ENCODE measurements at places on chromosomes 13 and 19. TPM values are rescaled to one million over a fixed set of nuclear protein-coding genes. Genes with fewer than 3 reads are reported as not detected.
A peak's percentile ranks its signal among the peaks of the same experiment; 100 is the strongest.

DNA sequence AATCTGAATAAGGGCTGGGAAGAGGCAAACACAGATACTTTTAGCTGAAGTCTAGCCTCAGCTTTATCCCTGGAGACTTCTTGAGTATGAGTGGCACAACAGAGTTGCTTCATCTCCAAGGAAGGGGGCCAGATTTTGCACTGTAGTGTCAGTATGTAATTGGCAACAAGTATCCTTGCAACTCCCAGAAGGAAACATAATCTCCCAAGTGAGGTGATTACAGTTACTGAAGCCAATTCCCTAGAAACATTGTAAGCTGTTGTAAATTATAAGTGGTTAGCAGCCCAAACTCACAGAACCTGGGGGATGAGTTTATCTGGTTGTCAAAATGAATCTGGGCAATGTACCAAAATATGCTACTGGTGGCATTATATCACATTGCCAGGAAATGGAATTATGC is 2065.7 kb upstream of the PCDH20 start:
- H3K4me3 ChIP-seq = no peak overlapping the region
- DNase-seq = no peak
- H3K4me1 ChIP-seq = no peaks in the 10 kb centered on the region
- H3K36me3 ChIP-seq = no peaks in the 10 kb centered on the region
- no peak overlapping the region for H3K27ac ChIP-seq

DNA sequence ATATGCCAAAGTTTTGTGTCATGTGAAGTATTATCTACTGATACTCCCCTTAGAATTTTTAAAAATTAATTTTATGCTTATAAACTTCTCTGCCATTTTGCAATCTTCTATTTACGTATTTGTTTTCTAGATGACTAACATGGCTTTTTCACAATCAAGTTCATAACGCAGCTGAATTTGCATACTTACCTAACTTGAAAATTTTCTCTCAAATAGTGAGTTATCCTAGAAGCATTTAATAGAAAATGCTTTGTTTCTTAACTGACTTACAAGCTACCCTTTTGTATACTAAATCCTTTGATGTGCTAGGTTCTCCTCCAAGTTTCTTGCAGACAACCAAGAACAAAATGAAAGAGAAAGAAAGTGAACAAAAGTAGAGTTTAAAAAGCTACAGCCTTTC is 683.5 kb downstream of the LIG4 start:
- no peak for DNase-seq
- no peak overlapping the region for H3K27ac ChIP-seq
- no peak overlapping the region for H3K4me3 ChIP-seq
- no peaks in the 10 kb centered on the region for H3K27me3 ChIP-seq

DNA sequence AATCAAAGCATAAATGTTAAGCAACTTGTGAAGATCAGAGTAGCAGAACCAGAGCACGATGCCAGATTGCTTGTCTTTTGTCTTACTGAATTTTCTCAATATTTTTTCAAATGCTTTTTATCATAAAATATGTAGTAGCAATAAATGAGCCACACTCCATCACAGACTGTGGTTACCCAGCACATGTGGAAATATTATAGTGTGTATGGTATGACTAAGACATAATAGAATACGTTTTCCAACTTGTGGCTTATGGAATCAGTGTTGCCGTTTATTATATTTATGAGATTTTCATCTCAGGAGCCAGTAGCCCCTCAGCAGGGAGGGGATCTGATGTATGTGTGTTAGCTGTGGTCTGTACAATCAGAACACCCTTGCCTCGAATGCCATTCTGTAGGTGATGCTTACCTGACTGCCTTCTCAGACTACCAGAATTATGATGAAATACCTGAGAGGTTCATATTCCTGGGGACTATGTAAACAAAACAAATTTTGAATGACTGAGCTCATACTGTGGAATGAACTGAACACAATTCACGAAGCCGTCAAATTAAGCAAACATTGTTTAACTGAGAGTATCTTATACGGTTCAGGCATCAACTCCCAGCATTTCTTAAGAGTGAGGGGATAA is 1.9 kb downstream of the SCEL start:
- no peaks in the 10 kb centered on the region for H3K36me3 ChIP-seq
- no peak overlapping the region for H3K4me3 ChIP-seq
- no peak overlapping the region for H3K27ac ChIP-seq
- no peaks in the 10 kb centered on the region for H3K27me3 ChIP-seq

Gene ABCC4
- 11.2 TPM for total RNA-seq

DNA sequence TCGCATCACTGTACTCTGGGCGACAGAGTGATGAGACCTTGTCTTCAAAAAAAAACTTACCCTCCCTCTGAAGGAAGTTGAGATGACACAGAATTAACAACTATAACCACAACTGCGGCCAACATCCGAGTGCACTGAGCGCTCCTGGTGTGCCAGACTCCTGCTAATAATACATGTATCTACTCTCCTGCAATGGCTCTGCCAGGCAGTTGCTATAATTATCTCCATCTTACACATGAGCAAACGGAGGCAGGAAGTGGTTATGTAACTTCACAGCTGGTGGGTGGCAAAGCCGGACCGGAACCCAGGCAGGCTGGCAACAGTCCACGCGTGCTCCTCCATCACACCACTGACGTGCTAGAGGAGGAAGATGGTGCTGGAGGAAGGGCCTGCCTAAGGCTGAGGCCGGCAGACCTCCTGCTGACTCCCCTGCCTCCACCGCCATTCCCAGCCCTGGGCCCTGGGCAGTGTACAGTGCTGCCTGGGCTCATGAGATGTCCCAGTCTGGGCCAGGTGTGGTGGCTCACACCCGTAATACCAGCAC is 12.6 kb downstream of the XRCC1 start:
- peaks cover 47% of the 10 kb centered on the region for H3K4me1 ChIP-seq
- H3K4me3 ChIP-seq = peak overlapping the region; percentile 70
- DNase-seq = peak; percentile 74
- peaks cover 4% of the 10 kb centered on the region for H3K36me3 ChIP-seq
- H3K27me3 ChIP-seq = no peaks in the 10 kb centered on the region
- H3K27ac ChIP-seq = peak overlapping the region; percentile 75

DNA sequence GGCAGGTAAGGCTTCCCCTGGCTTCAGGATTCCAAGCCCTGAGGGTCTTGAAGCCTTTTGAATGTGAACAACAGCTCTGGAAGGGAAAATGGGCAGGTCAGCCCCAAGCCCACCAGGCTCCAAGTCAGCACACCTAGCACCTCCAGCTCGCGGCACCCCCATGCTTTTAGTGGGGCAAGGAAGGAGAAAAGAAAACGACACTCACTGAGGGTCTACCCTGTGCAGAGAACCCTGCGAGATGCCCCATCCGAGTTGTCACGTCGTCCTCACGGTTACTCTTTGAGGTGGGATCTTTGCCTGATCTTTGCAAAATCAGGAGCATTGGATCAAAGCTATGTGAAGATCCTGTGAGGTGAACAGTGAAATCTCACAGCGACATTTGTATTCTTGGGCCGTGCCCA is 5.7 kb upstream of the F10 start:
- no peak overlapping the region for H3K27ac ChIP-seq
- no peak overlapping the region for H3K4me3 ChIP-seq
- H3K27me3 ChIP-seq = no peaks in the 10 kb centered on the region
- DNase-seq = no peak
- H3K36me3 ChIP-seq = no peaks in the 10 kb centered on the region
- H3K4me1 ChIP-seq = no peaks in the 10 kb centered on the region

GRCh38 chr13:36029166-36029565 is 102.0 kb downstream of the DCLK1 start:
- H3K4me3 ChIP-seq = no peak overlapping the region
- DNase-seq = no peak
- no peaks in the 10 kb centered on the region for H3K27me3 ChIP-seq
- no peaks in the 10 kb centered on the region for H3K4me1 ChIP-seq
- H3K36me3 ChIP-seq = no peaks in the 10 kb centered on the region

Gene PRODH2
- total RNA-seq = not detected

DNA sequence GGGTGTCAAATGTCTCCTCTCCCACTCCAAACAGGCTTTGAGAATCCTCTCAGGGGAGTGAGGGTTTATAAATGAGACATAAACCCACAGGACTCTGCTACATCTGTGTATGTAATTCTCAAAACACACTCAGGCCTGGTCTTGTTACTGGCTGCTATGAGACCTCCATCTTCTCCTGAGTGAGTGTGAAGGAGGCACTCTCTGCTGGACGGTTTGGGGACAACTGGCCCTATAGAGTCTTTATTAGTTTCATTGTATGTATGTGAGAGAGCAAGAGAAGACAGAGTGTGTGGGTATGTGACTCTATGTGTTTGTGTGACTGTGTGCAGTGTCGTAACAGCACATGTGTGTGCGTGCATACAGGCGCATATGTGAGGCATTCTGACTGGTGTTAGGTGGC is 9.6 kb upstream of the CYP4F12 start:
- no peak for DNase-seq
- no peaks in the 10 kb centered on the region for H3K4me1 ChIP-seq
- no peak overlapping the region for H3K27ac ChIP-seq
- peaks cover 4% of the 10 kb centered on the region for H3K27me3 ChIP-seq
- no peaks in the 10 kb centered on the region for H3K36me3 ChIP-seq
